ENCODE measurements at places on chromosomes 5 and 9. TPM values are rescaled to one million over a fixed set of nuclear protein-coding genes. Genes with fewer than 3 reads are reported as not detected.
A peak's percentile ranks its signal among the peaks of the same experiment; 100 is the strongest.

DNA sequence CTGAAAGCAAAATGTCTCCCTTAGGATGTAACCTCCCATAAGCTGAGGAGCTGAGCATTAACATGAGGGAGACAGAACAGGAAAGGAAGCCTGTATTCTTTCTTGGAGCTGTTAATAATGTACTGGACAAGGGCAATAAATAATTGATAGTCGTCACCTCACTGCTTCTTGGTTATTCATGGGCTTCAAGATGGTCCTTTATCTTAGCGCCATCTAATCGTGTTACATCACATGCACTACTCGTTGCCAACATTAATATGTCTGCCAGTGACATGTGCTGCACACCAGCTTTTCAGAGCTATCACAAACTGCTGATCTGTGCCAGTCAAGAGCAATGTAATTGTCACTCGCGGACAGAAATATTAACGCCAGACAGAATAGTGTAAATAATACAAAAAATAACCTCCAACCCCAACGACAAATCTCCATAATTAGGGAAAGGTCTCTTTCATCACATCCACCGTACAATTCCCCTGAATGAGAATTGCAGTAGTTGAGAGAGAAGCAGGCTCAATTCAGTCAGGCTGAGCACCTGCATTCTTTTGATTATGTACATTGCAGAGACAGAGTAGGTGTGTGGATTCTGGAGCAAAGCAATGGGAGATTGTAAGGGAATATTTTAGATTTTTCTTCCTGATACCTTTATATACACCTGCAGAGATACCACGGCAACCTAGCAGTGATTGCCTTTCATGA, 267.1 kb downstream of the SPATA31D1 start:
- no peak overlapping the region for H3K27ac ChIP-seq
- H3K27me3 ChIP-seq = no peaks in the 10 kb centered on the region
- H3K36me3 ChIP-seq = no peaks in the 10 kb centered on the region
- no peaks in the 10 kb centered on the region for H3K4me1 ChIP-seq
- DNase-seq = no peak

DNA sequence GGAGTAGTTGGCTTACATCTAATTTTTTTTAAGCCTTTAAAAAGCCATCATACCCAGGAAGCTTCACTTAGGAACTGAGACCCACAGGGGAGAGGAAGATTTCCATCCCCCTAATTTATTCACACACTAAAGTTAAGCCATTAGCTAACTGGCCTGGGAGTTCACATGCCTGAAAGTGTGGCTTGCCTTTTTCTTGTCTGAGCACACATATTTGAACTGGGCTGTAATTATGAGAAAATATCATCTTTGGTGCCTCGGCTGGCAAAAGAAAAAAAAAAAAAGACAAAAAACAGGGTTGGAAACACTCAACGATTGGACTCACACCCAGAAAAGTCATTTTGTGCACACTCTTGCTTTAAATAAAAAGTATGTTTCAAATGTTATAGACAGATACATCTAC, 847.3 kb downstream of the MAT2B start:
- H3K4me3 ChIP-seq = no peak overlapping the region
- no peaks in the 10 kb centered on the region for H3K36me3 ChIP-seq
- DNase-seq = no peak
- no peaks in the 10 kb centered on the region for H3K4me1 ChIP-seq

DNA sequence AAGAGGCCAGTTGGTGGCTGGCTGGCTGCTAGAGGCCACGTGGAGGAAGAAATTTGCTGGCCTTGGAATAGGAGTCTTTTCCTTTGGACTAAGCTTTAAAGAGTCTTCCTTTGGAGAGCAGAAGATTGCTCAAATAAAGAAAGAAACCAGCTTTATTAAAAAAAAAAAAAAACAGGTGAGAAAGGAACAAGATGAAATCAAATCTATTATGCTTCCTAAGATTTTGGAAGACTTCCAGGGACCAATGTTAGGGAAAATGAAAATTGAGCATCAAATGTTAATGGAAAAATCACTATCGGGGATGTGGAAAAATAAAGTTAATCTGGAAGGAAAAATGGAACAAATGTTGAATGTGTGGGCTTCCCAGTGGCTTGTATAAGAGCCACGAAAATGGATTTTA, 153.1 kb downstream of the TTC39B start:
- no peak overlapping the region for H3K4me3 ChIP-seq
- no peaks in the 10 kb centered on the region for H3K36me3 ChIP-seq

DNA sequence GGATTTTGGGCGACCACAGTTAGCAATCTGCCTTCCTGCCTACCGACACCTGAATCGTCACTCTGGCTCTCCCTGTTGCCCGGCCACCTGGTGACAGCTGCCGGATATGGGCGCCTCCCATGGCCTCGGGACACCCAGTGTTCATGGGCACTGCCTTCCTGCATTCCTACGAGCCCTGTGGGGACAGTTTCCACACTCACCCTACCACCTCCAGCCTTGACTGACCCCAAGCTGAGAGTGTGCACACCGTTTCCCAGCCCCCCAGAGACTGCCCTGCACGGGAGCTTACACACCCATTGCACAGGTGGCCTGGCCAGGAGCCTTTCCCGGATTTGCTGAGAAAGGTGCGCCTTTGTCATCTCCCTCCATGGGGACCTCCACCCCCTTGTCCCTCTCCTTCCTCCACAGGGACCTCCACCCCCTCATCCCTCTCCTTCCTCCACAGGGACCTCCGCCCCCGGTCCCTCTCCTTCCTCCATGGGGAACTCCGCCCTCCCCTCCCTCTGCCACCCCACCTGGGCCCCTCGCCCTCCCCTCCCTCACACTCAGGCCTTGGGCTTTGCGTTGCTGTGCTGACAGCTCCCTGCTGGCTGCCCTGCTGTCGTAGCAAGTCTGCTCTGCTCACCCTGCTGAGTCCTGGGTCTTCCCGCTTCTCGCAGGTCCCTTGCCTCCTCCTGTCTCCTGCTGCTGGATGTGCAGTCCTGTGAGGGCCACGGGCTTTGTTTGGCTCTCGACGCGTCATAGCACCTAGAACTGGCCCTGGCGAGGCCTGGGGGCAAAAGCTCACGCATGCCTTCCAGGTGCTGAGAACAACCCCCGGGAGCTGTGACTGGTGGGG, 48.4 kb downstream of the MRPL36 start:
- no peak overlapping the region for H3K27ac ChIP-seq
- no peaks in the 10 kb centered on the region for H3K4me1 ChIP-seq
- no peaks in the 10 kb centered on the region for H3K36me3 ChIP-seq
- H3K4me3 ChIP-seq = no peak overlapping the region
- H3K27me3 ChIP-seq = no peaks in the 10 kb centered on the region

DNA sequence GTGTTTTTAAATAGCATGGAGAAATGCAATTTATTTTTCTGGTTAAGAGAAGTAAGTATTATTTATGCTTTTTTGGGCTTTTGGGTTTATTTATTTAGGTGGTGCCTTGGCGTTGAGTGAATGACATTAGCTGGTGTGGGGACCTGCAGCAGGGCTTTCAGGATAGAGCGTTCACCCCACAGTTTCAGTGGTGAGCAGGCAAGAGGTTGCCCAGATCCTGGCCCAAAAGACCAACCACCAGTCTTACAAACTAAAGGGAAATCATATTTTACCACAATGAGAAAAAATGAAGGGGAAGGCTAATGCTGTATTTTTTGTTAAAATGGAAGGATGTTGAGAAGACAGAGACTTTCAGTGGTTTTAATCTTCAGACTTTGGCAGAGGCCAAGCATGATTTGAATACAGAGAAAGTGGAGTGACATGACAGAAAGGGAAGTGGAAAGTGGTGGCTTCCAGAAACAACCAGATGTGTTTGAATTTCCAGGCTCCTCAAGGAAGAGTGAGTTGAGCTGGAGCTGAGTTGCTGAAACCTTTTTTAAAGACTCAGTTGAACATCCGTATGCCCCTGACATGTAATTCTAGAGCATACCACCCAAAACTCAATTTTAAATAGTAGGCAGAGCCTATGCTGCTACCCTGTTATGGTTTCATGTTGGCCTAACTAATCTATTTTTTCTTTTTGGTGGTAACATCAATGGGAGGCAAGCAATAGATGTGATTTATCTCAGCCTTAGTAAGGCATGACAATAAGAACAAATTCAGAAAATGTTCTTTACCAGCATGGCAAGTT, 94.8 kb downstream of the AOPEP start:
- no peaks in the 10 kb centered on the region for H3K27me3 ChIP-seq
- H3K27ac ChIP-seq = peak overlapping the region; percentile 67
- H3K4me1 ChIP-seq = peaks cover 6% of the 10 kb centered on the region

DNA sequence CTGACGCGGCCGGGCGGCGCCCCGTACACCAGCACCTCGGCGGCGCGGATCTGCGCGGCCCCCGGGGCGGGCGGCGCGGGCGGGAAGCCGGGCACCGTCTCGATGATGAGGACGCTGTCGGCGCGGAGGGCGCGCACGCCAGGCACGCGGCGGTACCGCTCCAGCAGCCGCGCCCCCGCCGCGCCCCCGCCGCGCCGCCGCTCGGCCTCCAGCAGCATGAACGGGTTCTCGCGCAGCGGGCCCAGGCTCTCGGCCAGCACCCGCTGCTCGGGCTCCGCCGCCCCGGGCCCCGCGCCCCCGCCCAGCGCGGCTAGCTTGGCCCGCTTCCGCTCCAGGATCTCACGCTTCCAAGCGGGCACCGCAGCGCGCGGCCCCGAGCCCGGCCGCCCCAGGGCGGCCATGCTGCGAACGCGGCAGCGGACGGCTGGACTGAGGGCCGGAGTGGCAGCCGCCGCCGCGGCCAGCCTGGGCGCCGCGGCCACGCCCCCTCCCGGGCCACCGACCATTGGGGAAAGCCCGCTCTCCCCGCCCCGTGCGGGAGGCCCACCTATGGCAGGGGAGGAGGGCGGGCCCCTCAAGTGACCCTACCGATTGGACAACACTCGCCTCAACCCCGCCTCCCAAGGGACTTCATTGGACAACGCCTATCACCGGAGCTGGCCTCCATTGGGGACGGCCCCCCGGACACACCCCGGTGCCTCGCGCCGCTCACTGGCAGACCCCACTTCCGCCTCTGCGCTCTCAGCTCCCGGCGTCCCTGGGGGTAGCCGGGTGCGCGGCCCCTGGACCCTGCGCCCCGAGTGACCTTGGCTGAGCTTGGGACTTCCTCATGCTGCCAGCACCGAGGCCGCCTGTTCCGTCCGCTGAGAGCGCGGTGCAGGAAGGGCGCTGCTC, at the start of gene TPRN:
Gene TPRN (minus strand): TSS at position 431 of the 894 bp plus-strand sequence. CDS start 30 bp downstream, at position 401.
- no peak within 1 kb of the TSS for H3K27ac ChIP-seq
- no peaks in the 10 kb centered on the region for H3K36me3 ChIP-seq
- peak; percentile 100 for DNase-seq
- peaks cover 3% of the 10 kb centered on the region for H3K4me1 ChIP-seq

DNA sequence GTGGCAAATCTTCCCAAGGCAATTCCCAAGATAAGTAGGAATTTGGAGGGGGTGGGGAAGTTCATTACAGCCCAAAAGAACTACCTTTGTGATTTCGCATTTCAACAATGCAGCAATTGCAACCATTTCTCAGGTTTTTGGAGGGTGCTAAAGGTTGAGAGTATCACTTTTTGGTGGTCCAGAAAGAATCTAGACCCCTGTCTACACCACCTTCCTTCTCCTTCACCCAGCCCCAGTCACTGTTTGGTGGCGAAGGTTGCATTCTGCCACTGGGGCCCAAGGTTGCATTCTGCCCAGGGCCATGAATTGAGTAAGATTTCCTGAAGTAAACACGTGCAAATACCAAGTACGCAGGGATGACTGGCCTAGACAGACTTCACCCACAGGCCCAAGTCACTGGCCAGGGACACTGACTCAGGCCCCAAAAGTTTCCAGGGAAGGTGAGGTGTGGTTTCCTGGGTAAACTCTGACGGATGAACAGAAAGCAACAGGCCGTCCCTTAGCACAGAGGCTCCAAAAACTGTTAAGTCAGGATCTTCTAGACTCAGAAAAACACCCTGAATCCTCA, 5.7 kb downstream of the PDE6A start:
- no peaks in the 10 kb centered on the region for H3K27me3 ChIP-seq
- peak overlapping the region; percentile 7 for H3K27ac ChIP-seq
- peak; percentile 57 for DNase-seq
- H3K4me3 ChIP-seq = no peak overlapping the region
- peaks cover 10% of the 10 kb centered on the region for H3K4me1 ChIP-seq

DNA sequence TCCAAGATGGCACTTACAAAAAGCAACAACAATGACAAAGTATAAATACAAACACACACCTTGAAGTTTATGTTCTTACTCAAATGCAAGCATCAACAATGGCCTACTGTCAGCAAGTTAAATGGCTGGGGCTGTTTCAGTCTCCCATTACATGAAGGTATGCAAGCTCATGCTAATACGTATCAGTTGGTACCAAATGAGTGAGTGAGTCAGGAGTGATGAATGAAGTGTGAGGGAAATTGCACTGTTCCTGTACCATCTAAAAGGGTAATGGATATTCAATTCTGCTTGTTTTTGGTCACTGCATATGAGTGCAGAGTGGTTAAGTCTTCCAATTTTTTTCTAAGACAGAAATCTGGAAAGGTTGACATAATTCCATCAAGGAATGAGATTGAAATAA, 964.9 kb downstream of the MAT2B start:
- H3K27ac ChIP-seq = no peak overlapping the region
- H3K36me3 ChIP-seq = no peaks in the 10 kb centered on the region
- no peak for DNase-seq
- H3K4me1 ChIP-seq = no peaks in the 10 kb centered on the region
- H3K4me3 ChIP-seq = no peak overlapping the region
- H3K27me3 ChIP-seq = no peaks in the 10 kb centered on the region

- no peak overlapping the region for H3K4me3 ChIP-seq
- no peaks in the 10 kb centered on the region for H3K4me1 ChIP-seq
- no peak for DNase-seq
- H3K36me3 ChIP-seq = no peaks in the 10 kb centered on the region
- H3K27me3 ChIP-seq = no peaks in the 10 kb centered on the region
These were observed 15.9 kb upstream of the WNT8A start for GRCh38 chr5:138067945-138068344.

GRCh38 chr9:128747241-128747640, 23.3 kb upstream of the ZDHHC12 start:
- DNase-seq = no peak
- H3K4me1 ChIP-seq = no peaks in the 10 kb centered on the region
- H3K4me3 ChIP-seq = no peak overlapping the region
- no peaks in the 10 kb centered on the region for H3K27me3 ChIP-seq

DNA sequence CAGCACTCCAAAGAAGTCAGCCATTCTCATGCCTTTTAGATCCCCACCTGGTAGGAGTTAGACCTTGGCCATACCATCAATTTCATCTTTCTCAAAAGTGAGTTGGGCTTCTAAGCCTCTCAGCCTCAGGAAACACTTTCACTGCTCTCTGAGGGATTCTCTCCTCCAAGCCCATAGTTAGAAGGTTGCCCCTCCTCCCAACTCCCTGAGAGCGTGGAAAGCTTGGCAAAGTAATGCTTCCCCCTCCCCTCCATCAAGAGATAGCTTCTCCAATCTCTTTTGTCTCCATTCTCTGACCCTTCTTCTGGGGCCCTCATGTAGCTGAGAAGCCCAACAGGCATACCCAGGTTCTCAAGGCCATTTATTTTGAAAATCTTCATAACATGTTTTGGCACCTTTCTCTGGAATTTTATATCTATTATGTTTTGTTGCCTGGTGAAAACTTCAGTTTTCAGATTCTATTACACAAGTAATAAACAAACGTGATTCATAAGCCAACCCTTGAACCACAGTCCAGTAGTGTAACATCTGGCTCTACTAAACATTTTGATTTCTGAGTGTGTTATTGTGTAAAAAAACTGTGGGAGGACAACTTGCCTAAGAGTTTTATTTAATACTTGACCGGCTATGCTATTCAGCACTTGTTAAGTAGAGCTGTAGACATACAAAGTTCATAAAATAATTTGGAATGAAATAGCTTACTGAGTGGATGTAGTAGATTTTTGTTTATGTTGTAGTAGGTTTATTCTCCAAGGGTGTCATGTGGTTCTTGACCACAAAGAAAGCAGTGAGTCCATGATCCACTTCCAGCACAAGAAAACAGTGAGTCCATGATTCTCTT, 17.1 kb downstream of the LVRN start:
- DNase-seq = no peak
- no peaks in the 10 kb centered on the region for H3K27me3 ChIP-seq

Gene FOXD4L5
- 0.45 TPM for total RNA-seq

Gene CRB2
- total RNA-seq = 0.15 TPM

Gene PCDHB4
- total RNA-seq = 6.2 TPM

Gene TEX48
- not detected for total RNA-seq

Gene PCDHB6
- total RNA-seq = 1.9 TPM

All from aorta (tissue), 5 donors.